Stimulated activated CD8-positive, alpha-beta memory T cell treated with anti-CD3 and anti-CD28 coated beads, Interleukin-4, amount 100 ng/mL, for 24 hours (primary cell): ENCODE measurements at places on chromosomes 4 and X.

- no peak for DNase-seq
Observed at GRCh38 chr4:158933236-158933635, 164.4 kb downstream of the FNIP2 start.

DNA sequence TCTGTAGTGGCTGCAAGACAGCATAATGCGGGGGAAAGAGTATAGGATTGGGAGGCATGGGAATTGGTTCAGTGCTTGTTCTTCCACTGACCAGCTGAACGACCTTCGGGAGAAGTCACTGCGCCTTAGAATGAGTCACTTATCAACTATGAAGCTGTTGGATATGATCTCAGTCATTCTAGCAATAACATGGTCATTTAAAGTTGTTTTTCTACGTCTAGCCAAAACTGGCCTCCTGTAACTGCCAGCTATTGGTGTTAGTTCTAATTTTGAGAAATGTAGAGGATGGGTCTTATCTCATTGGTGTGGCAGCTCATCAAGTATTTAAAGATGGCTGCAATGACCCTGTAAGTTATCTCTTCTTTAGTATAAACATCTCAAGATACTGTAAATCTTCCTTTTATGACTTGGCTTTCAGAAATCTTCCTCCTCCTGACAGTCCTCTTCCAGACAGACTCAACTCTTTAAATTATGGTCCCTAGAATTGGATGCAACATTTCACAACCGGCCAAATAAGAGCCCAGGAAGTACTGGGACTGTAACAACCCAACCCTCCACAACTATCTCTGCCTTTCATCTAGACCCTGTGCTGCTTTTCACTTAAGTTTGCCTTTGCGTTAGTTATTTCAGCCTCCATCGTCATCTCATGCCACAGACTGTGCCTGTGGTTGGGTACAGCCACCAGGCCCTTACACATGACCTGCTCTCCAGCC lies 243.3 kb downstream of the CBR4 start:
- DNase-seq = no peak

GRCh38 chrX:3076416-3076991 lies 35.2 kb downstream of the ARSF start:
- no peak for DNase-seq

GRCh38 chrX:68794461-68794860 lies 34.4 kb upstream of the EFNB1 start:
- no peak for DNase-seq

DNA sequence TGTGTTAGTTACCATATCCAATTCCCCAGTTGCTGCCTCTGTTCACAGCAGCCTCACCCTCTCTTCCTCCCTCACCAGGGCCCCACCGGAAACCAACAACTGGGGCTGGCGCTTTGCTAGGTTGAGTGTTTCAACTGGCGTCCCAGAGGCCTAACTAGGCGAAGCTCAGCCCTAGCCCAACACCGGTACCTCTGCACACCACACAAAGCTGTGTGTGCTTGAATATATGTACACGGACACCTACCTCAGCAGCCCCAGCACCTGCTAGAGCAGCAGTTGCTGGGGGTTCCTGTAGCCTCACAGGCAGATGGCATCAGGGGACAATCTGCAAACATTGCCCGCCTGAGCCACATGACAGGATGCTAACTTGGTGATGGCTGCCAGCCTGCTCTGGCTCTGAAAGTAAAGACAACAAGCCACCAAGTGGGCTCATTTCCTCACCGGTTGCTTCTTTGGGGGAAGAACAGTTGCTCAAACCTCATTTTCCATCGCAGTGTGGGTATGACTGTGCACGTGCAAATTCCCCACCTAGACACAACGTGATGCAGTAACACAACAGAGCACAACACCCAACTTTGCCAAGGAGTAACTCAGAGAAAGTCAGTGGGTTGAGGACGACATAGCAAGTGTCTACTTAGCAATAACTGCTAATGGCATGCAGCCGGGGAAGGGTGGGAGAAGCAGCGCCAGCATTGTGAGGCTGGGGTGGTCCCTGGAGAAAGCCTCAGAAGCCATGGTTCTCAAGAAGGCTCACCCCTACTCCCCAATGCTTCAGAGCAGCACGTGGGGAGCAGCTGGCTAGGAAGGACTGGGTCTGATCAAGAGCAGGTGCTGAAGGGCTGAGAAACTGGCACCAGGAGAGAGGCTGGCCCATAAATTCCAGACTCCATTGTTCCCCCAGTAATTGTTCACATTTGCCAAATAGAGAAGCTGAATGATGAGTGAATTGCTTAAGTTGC lies 139.5 kb downstream of the SH3KBP1 start:
- peak; percentile 41 for DNase-seq

DNA sequence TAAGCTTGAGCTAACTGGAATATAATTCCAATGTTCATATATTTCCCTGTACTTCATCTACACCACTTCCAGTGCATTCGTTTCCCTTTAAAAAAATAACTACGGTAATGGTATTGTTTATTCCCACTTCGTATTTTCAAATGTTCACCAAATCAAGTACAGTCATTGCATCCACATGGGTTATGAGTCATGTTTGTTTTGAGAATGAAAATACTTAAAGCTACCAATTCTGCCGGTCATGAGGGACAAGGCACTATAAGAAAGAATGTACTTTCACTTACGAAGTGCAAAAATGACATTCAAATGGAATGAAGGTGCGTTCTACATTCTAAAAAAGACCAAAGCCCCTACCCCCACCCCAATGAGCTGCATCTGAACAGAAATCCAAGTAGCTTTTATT lies 174.4 kb upstream of the FGF13 start:
- no peak for DNase-seq

- no peak for DNase-seq
Observed at GRCh38 chr4:171636606-171637005, 176.6 kb upstream of the GALNTL6 start.

- DNase-seq = no peak
Observed at GRCh38 chr4:112604589-112604988, 32.1 kb downstream of the ZGRF1 start.

- no peak for DNase-seq
Observed at GRCh38 chrX:70444326-70444945, at the start of gene DLG3. Gene DLG3, plus strand, starts transcription at chrX:70444835. Its CDS starts 367 bp downstream, at chrX:70445202.

GRCh38 chr4:96170198-96170597 lies 330.3 kb downstream of the PDHA2 start:
- no peak for DNase-seq

DNA sequence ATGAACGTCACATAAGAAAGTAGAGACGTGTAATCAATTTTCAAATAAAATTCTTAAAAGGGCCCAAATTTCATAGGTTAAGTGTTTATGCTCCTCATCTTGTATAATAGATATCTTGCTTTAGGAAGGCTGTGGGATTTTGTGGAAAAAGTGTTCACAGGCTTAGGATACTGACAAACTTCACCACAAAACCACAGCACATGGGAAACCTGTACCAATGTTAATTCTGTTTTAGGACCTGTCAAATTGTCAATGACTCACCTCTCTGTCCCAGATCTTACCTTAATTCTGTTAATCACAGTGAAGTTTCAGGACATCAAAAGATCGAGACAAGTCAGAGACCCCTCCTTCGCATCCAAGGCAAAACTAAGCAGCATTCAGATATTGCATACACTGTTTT lies 24.2 kb downstream of the FGFBP1 start:
- DNase-seq = no peak

- no peak for DNase-seq
Observed at GRCh38 chr4:133270021-133270570, 121.0 kb downstream of the PCDH10 start.

DNA sequence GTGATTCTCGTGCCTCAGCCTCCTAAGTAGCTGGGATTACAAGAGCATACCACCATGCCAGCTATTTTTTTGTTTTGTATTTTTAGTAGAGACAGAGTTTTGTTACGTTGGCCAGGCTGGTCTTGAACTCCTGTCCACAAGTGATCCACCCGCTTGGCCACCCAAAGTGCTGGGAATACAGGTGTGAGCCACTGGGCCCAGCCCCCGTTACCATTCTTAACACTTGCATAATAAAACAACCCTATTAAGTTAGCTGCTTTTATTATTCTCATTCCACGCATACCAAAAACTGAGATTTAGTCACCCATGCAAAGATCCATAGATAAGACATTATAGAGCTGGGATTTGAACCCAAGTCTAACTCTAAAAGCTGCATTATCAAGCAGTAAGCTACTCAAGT lies 6.0 kb upstream of the TEX13A start:
- no peak for DNase-seq

DNA sequence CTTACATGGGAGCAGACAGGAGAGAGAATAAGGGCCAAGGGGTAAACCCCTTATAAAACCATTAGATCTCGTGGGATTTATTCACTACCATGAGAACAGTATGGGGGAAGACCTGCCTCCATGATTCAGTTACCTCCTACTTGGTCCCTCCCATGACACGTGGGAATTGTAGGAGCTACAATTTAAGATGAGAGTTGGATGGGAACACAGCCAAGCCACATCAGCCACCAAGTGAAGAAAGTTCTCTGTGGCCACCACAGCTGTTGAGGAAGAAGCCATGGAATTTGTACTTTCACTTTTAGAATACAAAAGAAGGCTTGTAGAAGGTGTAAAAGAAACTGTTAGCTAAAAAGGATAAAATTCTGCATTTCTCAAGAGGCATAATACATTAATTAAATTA lies 67.0 kb upstream of the CXorf51A start:
- no peak for DNase-seq

GRCh38 chr4:4408132-4408523 lies 21.2 kb downstream of the NSG1 start:
- no peak for DNase-seq

DNA sequence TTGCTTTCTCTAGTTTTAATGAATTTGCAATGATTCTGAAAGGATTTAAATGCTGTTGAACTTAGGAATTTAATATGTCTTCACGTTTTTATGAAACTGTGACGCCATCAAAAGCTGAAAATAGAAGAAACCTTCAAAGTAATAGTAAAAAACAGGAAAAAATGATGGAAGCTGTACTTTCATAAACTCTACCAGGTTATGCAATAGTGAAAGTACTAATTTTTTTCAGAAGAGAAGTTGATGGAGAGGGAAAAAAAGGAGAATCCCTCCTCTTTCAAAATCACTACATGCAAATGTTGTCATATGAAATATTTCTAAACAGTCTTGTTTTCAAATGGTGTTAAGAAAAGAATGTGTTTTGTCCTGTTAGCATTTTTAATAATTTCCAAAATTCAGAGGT lies 73.6 kb downstream of the ZNF330 start:
- no peak for DNase-seq

GRCh38 chr4:152981278-152981677 lies 45.2 kb downstream of the FHDC1 start:
- no peak for DNase-seq

GRCh38 chrX:71167031-71167781 lies 22.6 kb downstream of the NLGN3 start:
- DNase-seq = no peak

GRCh38 chr4:106978046-106978774 lies 57.9 kb downstream of the DKK2 start:
- no peak for DNase-seq

DNA sequence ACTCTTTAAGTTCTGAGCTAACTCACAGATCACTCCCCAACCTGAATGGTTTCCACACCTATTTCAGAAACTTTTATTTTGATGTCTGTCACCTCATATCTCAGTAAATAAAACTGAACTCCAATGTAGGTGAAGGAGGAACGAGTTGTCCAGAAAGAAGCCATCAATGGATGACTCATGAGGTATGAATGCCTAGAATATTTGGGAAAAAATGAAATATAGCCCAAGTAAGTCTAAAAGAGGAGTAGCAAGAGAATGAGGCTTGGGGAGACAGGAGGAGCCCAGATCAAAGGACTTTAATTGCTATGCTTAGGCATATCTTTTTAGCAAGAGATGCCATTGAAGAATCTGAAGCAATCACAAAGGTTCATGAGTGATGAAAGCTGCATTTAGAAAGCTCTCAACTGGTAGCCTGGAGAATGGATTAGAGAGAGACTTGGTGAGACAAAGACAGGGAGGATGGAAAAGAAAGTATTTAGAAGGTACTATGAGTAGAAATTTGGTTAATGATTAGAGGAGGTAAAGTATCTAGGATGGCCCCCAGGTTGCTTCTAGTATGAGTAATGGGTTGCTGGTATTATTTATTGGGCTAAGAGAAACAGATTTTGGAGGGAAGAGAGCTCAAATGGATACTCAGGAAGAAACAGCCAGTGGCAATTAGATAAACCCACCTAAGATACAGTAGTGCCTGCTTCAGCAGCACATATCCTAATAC lies 39.4 kb downstream of the NOCT start:
- DNase-seq = no peak

DNA sequence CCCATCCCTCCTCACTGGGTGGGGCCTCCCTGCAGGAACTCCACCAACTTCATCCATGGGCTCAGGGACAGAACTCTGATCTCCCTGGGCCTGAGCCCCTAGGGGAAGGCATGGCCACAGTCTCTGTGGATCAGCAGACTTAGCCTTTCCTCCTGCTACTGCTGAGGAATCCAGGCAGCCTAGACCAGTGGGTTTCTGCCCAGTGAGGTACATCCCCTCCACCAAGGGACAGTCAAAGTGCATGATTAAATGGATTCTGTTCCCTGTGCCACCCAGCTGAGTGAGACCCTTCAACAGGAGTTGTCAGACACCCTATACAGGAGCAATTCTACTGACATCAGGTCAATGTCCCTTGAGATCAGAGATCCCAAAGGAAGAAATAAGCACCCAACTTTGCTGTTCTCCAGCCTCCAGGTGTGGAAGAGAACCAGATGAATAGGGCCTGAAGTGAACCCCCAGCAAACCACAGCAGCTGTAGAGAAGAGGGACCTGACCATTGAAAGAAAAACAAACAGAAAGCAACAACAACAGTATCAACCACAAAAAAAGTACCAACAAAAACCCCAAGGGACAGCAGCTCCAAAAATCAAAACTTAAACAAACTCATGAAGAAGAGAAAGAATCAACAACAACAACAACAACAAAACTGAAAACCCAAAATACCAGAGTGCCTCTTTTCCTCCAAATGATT lies 84.8 kb downstream of the CHIC1 start:
- no peak for DNase-seq

GRCh38 chr4:101419336-101420135 lies 72.2 kb upstream of the PPP3CA start:
- no peak for DNase-seq

GRCh38 chr4:78057135-78057599 lies at the start of gene FRAS1:
Gene FRAS1, plus strand, starts transcription at chr4:78057323. Its CDS starts 687 bp downstream, at chr4:78058010.
- DNase-seq = no peak

- DNase-seq = no peak
Observed at GRCh38 chr4:113389160-113389559, 339.7 kb downstream of the ANK2 start.

- DNase-seq = no peak
Observed at GRCh38 chr4:1823545-1823932, 30.4 kb downstream of the FGFR3 start.

GRCh38 chrX:154308108-154308946 lies 12.7 kb downstream of the TKTL1 start:
- DNase-seq = peak; percentile 66

GRCh38 chr4:75251547-75251946 lies 262.7 kb downstream of the RCHY1 start:
- no peak for DNase-seq

- no peak for DNase-seq
Observed at GRCh38 chr4:164572877-164573279, 181.1 kb upstream of the SMIM31 start.

- DNase-seq = no peak
Observed at GRCh38 chr4:1785592-1785991, 7.5 kb upstream of the FGFR3 start.
